Stimulated activated CD4-positive, alpha-beta T cell treated with anti-CD3 and anti-CD28 coated beads, Interleukin-4, amount 100 ng/mL, for 48 hours (primary cell): ENCODE measurements at places on chromosomes 16 and 17.
A peak's percentile ranks its signal among the peaks of the same experiment; 100 is the strongest.

DNA sequence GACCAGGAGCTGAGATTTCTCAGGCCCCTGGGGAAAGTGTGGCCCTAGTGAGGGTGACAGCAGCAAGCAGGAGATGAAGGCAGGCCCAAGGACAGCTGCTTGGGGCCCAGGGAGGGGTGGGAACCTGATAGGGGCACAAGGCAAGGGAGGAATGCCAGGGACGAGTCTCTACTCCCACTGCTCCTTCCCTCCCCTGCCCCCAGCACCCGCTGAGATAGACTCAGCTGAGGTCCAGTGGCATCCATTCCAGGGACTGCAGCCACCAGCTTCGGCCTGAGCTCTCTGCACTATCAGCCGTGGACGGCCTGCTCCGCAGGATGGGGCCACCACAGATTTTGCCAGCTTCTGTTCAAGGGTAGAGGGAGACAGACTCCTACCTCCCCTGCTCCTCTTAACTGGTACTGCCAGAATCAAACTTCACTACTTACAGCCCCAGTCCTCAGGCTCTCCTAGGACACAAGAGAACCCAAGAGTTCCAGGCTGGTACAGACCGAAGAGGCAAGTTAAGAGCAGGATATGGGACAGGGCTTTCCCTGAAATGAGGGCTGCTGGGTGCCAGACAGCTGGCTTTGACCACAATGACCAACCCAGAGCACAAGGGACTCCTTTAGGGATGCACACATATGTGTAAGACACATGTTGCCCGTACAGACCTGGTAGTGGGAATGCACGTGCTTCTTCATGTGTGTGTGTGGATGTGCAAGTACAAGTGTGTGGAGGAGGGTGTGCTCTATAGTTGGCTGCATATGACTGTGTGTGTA, 5.5 kb downstream of the CACNB1 start:
- no peak for DNase-seq

DNA sequence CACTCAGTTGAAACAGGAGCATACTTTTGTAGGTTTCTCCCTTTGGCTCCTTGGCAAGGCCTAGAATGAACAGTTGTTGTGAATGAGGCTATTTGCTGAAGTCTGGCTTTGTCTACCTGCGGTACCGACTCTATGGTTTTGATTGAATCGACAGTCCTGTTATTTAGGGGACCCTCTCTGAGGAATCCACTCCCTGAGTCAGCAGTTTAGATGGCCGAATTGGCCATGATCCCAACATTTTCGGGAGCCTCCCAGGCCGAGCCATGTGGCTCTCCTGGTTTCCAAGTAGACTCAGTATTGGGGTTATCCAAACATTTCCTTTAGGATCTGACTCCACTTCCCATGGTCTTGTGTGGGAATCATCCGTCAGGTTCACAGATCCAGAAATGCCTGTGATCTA, 394.8 kb upstream of the MAF start:
- no peak for DNase-seq

DNA sequence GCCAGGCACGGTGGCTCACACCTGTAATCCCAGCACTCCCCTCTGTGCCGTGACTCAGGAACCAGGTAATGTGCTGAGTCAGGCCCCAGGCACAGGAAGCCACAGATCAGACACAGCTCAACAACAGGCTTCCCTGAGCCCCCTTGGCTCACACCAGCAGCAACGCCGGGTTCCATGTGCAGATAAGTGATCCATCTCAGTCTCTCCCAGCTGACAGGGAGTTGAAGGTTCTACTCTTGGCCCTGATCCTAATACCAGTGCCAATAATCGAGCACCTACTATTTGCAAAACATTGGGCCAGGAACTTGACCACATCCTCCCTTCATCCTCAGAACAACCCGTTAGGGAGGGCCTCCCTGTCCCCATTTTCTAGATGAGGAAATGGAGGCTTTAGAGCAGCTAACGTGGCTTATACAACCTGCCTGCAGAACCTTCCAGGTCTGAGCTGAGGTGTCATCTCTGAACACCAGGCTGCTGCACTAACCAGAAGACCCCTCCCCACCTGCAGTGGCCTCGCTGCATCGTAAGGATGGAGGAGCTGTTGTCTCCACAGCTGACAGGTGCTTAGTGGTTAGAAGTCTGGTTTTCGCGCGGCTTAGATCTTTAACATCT, 64.8 kb upstream of the AMZ2 start:
- DNase-seq, result no peak

DNA sequence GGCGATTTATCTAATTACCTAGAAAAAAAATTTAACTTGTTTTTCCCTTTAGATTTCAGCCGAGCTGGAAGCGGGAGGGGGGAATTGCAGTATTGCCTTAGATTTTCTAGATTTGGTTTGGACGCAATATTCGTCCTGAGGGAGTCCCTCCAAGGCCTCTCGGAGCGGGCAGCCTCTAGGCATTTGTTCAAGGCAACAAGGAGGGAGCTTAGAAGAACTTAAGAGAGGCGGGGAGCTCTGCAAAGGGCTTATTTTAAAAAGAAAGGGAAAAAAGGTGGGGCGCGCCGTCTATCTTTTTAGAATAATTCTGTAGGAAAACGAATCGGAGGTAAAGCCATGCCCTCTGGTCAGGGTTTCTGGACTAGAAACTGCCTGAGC, 407 bp upstream of the TMEM94 start:
- no peak for DNase-seq

DNA sequence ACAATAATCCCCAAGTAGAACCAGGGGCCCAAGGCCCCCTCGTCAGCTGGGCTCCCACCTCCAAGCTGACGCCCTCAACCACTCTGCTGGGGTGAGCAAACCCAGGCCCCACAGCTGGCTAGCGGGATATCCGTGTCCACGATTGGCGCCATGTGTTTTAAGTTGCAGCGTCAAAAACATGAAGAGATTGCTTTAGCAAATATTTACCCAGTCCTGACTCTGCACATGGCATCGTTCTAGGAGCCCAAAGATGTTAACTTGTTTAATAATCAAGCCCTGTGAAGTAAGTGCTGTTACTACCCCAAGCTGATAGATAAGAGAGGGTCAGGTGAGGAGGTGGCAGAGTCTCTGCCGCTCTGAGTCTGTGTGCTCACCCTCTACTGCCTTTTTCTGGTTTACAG, 344 bp upstream of the SEPTIN12 start:
- no peak for DNase-seq

- DNase-seq, result peak; percentile 44
Observed at GRCh38 chr17:16353317-16354174, at the start of gene CENPV. Gene CENPV (minus strand): TSS chr17:16353469. CDS start chr17:16353436, 33 bp downstream.

- no peak for DNase-seq
Observed at GRCh38 chr17:2849327-2849670, 53.1 kb downstream of the RAP1GAP2 start.

DNA sequence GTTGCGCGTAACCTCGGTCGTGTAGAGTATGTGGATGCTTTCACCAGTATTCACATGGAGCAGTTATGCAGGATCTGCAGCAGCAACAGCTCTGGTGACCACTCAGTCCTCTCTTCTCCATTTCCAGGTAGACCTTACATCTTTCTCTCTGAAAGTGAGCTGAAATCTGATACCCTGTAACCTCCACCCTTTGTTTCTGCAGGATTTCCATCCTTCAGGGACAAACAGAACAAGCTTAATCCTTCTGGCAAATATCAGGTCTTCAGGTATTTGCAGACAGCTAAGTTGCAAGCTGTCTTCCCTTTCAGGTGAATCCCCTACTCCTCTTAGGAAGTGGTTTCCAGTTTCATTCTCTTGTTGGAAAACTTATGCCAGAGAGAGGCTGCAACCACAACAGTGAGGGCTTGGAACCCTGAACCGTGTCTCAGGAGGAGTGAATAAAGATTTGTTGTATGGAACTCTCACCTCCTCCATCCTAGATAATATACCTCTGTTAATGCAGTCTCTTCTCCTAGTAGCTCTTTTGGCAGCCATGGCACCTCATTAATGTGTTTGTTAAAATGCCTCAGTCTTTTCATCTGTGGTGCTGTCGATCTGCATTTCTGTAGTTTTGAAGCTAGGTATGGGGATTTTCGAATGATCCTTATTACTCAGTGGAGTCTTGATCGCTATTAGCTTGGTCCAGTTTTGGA, 172.5 kb downstream of the PRKCA start:
- DNase-seq, result no peak

GRCh38 chr17:81489012-81489997, 23.3 kb downstream of the ACTG1 start:
- no peak for DNase-seq

DNA sequence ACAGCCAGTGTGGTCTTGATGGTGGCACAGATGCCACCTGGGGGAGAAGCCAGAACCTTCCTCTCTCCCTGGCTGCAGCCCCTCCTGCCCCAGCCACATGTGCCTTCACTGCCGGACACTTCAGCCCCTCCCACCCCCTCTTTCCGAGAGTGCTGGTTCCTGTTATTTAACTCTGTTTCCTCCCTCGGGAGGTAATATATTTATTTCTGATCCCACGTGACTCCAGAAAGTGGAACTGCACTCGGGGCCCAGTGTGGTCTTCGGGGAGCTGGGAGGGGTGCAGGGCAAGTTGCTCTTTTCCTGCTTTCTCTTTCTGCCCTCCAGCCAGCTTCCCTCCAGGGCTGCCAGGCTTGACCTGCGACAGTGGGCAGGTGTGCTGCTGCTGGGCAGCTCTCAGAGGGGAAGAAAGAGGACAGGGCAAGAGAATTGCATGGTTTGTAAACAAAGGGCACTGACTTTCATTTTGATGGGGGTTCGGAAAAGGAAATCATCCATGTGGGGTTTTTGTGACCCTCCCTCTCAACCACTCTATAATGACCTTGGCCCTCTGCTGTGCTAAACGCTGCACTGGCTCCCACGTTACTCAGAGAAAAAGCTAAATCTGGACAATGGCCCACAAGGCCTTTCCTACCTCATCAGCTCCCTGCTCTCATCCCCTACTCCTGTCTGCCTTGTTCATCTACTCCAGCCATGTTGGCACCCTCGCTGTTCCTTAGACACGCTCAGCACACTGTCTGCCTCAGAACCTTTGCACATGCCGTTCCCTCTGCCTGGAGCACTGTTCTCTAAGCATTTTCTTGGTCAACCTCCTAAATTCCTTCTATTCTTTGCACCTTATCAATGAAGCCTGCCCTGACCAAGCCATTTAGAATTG, 8.2 kb upstream of the CIITA start:
- DNase-seq, result no peak

DNA sequence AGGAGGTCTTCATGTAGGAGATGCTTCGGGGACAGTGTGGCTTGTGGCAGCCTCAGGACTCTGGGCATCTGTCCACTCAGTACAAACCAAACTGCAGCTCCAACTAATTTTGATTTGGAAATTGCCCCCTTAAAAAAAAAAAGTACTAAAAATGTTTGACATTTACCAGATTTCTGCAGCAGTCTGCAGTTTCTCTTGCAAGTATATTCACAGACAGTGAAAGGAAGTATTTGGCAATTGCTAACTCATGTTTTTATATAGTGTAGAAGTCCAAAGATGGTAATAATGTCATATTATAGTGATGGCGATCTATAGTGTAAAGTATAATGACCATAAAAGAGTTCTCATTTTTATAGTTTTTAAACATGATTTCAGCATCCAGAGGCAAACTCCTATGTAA, 218.6 kb downstream of the PRKCA start:
- DNase-seq, result no peak

- DNase-seq, result no peak
Observed at GRCh38 chr17:51046514-51047384, 73.9 kb downstream of the SPAG9 start.

- no peak for DNase-seq
Observed at GRCh38 chr17:82957469-82957795, 117.6 kb upstream of the ZNF750 start.
